ENCODE measurements at places on chromosomes 11 and 22.

DNA sequence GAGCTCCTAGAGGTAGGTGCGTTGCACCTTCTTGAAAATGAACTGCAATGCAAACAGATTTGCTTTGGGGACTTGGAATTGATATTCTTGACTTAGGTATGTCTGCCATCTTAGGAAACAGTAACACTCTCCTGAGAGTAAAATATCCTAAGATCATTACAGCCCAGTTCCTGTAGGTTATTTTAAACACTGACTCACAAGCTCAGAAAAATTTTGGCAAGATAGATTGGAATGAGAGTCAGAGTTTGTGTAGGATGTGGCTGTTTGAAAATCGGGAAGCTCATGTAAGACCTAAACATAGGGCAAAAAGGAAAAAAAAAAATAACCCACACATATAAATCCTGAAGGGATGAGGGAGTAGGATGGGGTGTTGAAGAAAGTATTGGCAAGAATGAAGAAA, 377.0 kb upstream of the LRRC4C start:
- no peak for DNase-seq

DNA sequence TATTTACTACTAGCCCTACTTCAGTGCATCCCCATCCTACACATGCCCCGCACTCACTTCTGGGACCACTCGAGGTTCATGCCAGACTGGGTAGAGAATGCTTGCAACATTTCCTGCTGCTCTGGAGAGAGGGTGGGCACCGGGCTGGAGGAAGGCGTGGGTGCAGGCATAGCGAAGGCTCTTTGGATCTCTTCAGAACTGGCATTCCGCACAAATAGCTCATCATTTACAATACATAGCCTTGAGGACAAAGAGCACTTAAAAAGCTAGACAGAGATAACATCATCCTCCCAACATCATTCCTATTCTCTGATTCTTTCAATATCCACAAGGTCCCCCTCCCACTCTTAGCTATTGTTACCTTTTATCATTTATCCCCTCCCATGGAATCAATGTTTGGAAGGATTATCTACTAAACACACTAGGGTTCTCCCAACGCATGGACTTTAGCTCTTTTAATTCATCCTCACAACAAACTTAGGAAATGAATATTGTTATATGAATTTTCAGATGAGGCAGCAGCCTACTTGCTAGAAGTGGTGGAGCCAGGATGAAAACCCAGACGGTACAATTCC, 2.5 kb upstream of the TMEM223 start:
- no peak for DNase-seq

- DNase-seq, result no peak
Observed at GRCh38 chr11:69086152-69087132, 37.7 kb downstream of the TPCN2 start.

DNA sequence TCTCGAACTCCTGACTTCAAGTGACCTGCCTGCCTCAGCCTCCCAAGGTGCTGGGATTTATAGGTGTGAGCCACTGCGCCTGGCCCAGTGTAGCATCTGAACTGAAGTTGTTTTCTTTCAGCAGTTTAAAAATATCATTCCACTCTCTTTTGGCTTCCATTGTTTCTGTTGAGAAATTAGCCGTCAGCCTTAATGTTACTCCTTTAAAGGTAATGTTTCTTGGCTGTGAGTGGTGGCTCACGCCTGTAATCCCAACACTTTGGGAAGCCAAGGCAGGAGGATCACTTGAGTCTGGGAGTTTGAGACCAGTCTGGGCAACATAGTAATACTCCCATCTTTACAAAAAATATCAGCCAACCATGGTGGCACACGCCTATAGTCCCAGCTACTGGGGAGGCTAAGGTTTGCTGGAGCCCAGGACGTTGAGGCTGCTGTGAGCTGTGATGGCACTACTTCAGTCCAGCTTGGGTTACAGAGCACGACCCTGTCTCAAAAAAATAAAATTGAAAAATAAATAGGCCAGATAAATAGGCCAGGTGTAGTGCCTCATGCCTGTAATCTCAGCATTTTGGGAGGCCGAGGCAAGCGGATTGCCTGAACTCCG, 25.9 kb downstream of the MCAM start:
- DNase-seq, result no peak

DNA sequence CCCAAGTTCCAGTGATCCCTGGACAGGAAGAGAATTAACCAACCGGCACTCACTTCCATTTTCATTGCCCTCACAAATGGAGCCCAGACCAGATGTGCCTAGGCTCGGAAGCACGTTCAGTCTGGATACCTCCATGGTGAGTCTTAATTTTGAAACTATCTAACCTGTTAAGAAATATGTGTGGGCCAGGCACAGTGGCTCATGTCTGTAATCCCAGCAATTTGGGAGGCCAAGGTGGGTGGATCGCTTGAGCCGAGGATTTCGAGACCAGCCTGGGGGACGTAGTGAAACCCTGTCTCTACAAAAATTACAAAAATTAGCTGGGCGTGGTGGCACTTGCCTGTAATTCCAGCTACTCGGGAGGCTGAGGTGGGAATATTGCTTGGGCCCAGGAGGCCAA, 31.5 kb downstream of the MCAM start:
- DNase-seq, result no peak

GRCh38 chr11:89361734-89362133, 129.4 kb downstream of the NOX4 start:
- DNase-seq, result no peak

DNA sequence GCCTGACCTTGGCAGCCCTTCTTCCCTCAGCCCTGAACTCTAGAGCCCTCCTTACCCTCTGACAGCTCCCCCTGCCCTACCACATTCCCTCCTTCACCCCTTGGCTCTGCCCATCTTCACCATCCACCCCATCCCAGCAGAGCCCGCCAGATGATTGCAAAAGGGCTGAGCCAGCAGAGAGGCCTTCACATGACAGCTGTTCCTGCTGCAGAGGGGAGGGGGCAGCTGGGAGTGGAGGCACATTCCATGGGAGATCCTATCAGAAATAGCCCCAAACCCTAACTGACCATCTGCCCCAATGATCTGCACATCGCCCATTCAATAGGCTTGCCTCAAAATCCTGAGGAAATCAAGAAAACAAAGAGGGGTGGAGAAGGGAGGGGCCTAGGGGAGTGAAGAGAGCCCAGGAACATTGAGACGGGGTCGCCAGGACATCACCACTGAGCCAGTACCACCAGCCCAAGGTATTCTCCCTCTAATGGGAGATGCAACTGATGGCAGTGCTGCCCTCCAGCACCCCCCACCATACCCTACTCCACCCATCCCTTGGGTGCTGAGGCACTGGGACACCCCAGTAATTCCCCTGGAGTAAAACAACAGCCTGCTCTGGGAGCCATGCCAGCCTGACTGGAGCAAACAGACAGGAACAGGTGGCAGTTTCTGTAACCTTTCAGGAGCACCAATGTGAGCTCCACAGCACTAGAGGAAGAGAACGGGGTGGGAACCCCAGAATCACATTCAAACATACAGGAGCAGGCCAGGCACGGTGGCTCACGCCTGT, 8.0 kb upstream of the AHNAK start:
- no peak for DNase-seq

DNA sequence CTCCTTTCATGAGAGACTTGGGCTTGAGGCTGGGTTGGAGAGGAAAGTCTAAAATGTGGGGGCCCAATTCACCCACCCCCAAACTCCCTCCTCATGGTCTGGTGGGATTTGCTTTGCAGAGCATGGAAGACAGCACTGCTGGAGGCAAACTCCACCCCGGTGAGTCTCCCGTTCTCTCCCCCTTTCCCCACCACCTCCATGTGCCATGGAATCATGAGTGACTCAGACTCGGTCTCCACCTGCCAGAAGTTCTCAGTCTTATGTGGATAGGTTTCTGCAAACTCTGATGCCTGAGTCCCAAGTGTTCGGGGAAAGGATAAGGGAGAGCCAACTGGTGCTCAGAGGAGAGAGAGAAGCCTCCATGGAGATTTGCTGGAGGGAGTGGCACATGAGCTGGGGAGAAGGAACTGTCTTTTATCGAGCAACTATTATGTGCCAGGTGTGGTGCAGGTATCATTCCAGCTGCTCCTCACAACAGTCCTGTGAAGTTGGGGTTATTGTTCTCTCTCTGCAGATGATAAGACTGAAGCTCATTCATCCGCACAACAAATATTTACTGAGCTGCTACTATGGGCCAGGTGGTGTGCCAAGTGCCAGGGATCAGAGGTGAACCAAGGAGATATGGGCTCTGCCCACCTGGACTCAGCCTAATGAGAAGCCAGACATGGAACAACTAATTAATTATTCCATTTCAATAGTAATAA, 6.6 kb downstream of the PLEKHB1 start:
- DNase-seq, result no peak

GRCh38 chr11:10414181-10414580, 40.9 kb upstream of the AMPD3 start:
- DNase-seq, result no peak

- DNase-seq, result no peak
Observed at GRCh38 chr11:113690619-113691569, 15.2 kb downstream of the TMPRSS5 start.

DNA sequence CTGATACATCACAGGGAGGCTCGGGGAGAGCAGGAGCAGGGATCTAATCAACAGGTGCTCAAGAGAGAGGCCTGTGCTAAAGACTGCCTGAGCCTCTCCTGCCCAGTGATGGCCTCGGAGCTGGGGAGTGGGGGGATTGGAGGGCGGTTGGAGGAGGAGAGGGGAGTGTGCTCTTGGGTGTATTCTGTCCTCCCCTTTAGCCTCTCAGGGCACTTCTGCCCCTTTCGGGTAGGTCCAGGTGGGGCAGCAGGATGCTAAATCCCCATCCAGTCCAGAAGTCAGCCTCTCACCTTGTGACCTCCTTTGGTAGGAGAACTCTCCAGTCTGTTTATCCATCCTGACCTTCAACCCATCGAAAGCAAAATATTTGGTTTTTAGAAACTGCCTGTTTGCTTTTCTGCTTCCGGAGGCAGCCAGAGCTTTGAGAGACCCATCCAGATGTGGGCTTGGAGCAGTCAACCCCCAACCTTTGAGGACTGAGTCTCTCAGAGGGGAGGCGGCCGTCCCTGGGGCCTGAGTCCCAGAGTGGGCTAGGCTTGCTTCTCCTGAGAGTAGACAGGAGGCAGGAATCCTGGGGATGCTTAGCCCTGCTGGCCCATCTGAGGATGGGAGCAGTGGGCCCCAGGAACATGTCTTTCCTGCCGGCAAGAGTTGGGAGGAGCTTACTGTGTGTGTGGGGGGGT, 105.2 kb upstream of the SYT13 start:
- no peak for DNase-seq

GRCh38 chr11:94705891-94706615, 62.1 kb upstream of the AMOTL1 start:
- DNase-seq, result no peak

GRCh38 chr11:112523951-112524350, 263.3 kb upstream of the PLET1 start:
- no peak for DNase-seq

DNA sequence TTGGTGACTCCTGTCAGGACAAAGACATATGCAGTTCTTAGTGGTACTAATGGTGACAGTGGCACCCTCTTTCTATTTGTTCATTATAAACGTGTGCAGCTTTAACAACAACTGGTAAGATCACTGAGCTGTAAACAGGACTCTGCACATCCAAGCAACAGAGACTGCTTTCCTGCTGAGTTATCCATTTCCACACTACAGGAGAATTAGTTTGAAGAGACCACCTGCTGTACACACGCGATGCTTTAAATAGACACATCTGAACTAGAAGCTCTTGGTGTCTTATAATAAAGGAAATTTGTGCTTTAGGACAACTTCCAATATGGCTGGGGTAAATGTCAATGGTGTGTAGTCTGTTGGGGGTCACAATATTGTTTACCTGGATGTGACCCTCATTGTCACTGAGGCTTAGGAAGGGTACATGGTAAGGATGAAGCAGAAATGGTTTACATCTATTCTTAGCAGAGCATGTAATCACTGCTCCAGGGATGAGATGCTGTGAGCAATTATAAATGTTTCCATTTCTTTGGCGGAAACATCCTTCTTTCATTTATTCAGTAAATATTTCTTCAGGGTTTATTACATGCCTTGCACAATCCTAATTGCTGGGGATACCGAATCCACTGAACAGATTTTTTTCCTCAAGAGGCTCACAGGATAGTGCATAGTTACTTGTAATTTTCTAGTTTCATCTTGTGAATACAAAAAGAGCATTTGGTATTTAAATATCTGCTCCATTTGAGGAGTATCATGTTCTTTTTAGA, 354.0 kb upstream of the CCDC90B start:
- DNase-seq, result no peak

- no peak for DNase-seq
Observed at GRCh38 chr11:41983475-41983874, 524.0 kb upstream of the LRRC4C start.

- peak; percentile 10 for DNase-seq
Observed at GRCh38 chr11:85685820-85686459, at the start of gene CCDC89. Gene CCDC89 (minus strand): TSS chr11:85686195. CDS start chr11:85686130, 65 bp downstream.

- DNase-seq, result no peak
Observed at GRCh38 chr11:106524436-106524835, 447.0 kb downstream of the AASDHPPT start.

GRCh38 chr11:128506999-128507611, 80.3 kb downstream of the ETS1 start:
- peak; percentile 48 for DNase-seq

GRCh38 chr22:26846076-26846475, 188.7 kb downstream of the MIAT start:
- DNase-seq, result no peak

- DNase-seq, result no peak
Observed at GRCh38 chr22:30444632-30445437, 19.3 kb downstream of the MTFP1 start.

DNA sequence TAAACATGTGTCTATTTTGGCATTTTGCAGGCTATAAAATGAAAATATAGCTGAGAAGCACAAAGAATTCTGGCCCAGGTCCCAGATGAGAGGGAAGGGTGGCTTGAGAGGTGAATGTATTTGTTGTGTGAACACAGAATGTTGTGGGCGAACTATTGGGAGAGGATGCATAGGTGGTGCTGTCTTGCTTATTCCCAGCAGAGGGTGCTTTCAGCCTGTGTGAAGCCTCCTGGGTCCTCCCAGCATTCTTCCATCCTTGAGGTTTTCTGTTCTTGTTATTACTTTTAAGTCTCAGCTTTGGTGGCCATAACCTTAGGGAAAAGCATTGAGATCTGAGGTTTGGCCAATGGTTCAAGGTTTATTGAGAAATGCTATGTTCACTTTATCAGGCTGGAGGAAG, 108.7 kb upstream of the SNX19 start:
- no peak for DNase-seq

DNA sequence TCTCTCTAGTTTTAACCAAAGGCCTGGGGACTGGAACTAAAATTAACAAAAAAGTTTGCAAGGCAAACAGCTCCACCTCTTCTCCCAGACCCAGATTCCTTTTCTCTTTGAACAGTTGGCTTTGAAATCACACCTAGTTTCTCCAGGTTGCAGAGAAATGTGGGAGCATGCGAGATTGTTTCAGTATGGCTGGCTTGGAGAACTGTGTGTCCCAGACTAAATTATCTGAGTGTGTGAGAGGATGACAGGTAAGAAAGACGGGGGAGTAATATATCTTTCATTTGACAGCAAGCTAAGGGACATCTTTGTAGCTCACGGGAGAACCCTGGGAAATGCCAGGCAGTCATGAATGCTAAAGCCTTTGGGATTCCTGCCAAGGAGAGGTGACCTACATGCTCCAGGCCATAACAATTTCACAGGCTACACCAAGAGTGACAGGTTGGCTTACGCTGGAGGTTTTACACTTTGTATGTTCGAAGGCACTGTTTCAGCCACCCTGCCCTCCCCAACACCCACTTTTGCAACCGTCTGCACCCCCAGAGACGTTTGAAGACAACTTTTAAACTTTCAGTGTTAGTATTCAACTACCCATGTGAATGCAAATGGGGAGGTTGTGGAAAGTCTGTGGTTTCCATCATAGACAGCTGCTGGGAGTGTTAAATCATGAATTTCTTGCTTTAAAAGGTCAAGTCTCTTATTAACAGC, 109.3 kb upstream of the SNX19 start:
- no peak for DNase-seq

Data from esophagus squamous epithelium (tissue), 5 donors.